Caki2 (cell line): ENCODE measurements at places on chromosomes 3 and 15. TPM values are rescaled to one million over a fixed set of nuclear protein-coding genes. Genes with fewer than 3 reads are reported as not detected.

The BFSP2 gene
- not detected in 2 replicates for total RNA-seq

The NSUN3 gene
- total RNA-seq, result 8.9 and 10.6 TPM in 2 replicates

GRCh38 chr15:33360886-33361285 is 50.1 kb downstream of the RYR3 start:
- no peak for DNase-seq

GRCh38 chr15:22871481-22872086 is 33.1 kb downstream of the NIPA2 start:
- no peak for DNase-seq

DNA sequence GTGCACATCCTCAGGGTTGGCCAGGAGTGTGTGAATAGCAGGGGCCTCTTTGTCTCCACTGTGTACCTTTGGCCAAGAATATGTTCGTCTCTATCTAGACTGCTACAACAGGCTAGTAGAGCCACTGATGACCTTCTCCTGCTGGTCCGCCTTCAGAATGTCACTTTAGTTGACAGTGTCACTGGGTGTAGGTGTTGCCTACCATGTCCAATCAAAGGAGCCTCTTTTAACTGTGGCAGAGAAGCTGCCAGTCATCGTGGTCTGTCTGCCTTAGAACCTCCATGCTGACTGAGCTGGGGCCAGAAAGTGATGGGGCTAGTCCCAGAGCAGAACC is 40.1 kb downstream of the OXSR1 start:
- DNase-seq, result no peak
